Smooth muscle cell of bladder (primary cell): ENCODE measurements at places on chromosomes 12 and 14. TPM values are rescaled to one million over a fixed set of nuclear protein-coding genes. Genes with fewer than 3 reads are reported as not detected.

Gene INHBE
- 9.0 and 12.7 TPM in 2 replicates for total RNA-seq

Gene AKAP3
- total RNA-seq, result 0.85 and 1.5 TPM in 2 replicates

Gene TPH2
- not detected in 2 replicates for total RNA-seq

Gene MFAP5
- total RNA-seq, result 20.3 and 95.2 TPM in 2 replicates

Gene TTC9
- total RNA-seq, result under 0.01 TPM in 2 replicates

Gene IL31
- not detected in 2 replicates for total RNA-seq

Gene RAB5B
- total RNA-seq, result 34.4 and 43.4 TPM in 2 replicates

Gene PTPRR
- total RNA-seq, result under 0.01 and 0.09 TPM in 2 replicates

Gene TTC7B
- total RNA-seq, result 10.1 and 21.7 TPM in 2 replicates

Gene DDHD1
- 16.5 and 18.2 TPM in 2 replicates for total RNA-seq

Gene SLC39A2
- total RNA-seq, result under 0.01 and 0.09 TPM in 2 replicates

Gene NUDT14
- total RNA-seq, result 10.7 and 12.8 TPM in 2 replicates

Gene HCAR3
- not detected in 2 replicates for total RNA-seq

Gene GRIP1
- total RNA-seq, result under 0.01 and 0.65 TPM in 2 replicates

Gene IL23A
- total RNA-seq, result not detected in 2 replicates

Gene SYNDIG1L
- total RNA-seq, result not detected in 2 replicates

Gene PTPRQ
- total RNA-seq, result 1.8 and 2.8 TPM in 2 replicates

Gene TMEM63C
- total RNA-seq, result 0.65 and 0.71 TPM in 2 replicates

Gene KLHL33
- 0.14 and 0.18 TPM in 2 replicates for total RNA-seq

Gene AMIGO2
- 15.4 and 44.7 TPM in 2 replicates for total RNA-seq

Gene VRTN
- total RNA-seq, result not detected in 2 replicates

Gene OR4N5
- not detected in 2 replicates for total RNA-seq

Gene TAS2R13
- total RNA-seq, result 0.65 and 0.85 TPM in 2 replicates

Gene EML5
- under 0.01 TPM in 2 replicates for total RNA-seq

Gene CMTM5
- 0.14 and 0.18 TPM in 2 replicates for total RNA-seq

Gene HSPB8
- total RNA-seq, result 9.8 and 18.1 TPM in 2 replicates

Gene GARIN6
- total RNA-seq, result not detected in 2 replicates

Gene MLEC
- 120 and 153 TPM in 2 replicates for total RNA-seq

Gene SLC22A17
- 19.5 and 25.0 TPM in 2 replicates for total RNA-seq

Gene GRIN2B
- under 0.01 and 0.14 TPM in 2 replicates for total RNA-seq

Gene PRB2
- total RNA-seq, result not detected in 2 replicates

Gene BTBD7
- 18.1 and 24.9 TPM in 2 replicates for total RNA-seq

Gene TMEM253
- not detected in 2 replicates for total RNA-seq

Gene CLEC6A
- total RNA-seq, result not detected in 2 replicates

Gene RBP5
- not detected in 2 replicates for total RNA-seq

Gene MEG3
- total RNA-seq, result 145 and 252 TPM in 2 replicates

Gene COCH
- total RNA-seq, result 0.14 and 0.18 TPM in 2 replicates

Gene MSI1
- total RNA-seq, result not detected in 2 replicates

Gene PHETA1
- total RNA-seq, result 2.8 and 4.6 TPM in 2 replicates

Gene POLE2
- 2.4 TPM in 2 replicates for total RNA-seq

Gene TCL1B
- total RNA-seq, result not detected in 2 replicates

Gene ISM2
- 0.14 and 0.55 TPM in 2 replicates for total RNA-seq

Gene ISCA2
- total RNA-seq, result 10.1 and 14.4 TPM in 2 replicates

Gene CCDC177
- under 0.01 TPM in 2 replicates for total RNA-seq

Gene SIRT4
- 1.00 and 2.5 TPM in 2 replicates for total RNA-seq

Gene ACOT4
- 0.43 and 0.46 TPM in 2 replicates for total RNA-seq

Gene CLEC1B
- total RNA-seq, result not detected in 2 replicates

Gene AGAP2
- 0.14 and 0.28 TPM in 2 replicates for total RNA-seq

Gene HHIPL1
- 4.4 and 7.9 TPM in 2 replicates for total RNA-seq

Gene GOLGA5
- total RNA-seq, result 48.8 and 50.3 TPM in 2 replicates

Gene SERPINA3
- total RNA-seq, result 8.0 and 10.5 TPM in 2 replicates

Gene SERPINA4
- total RNA-seq, result not detected in 2 replicates
